ENCODE measurements at places on chromosomes 11 and 22. TPM values are rescaled to one million over a fixed set of nuclear protein-coding genes. Genes with fewer than 3 reads are reported as not detected.

Gene P2RY6
- 3.2 TPM for total RNA-seq

Gene NLRP14
- total RNA-seq, result not detected

GRCh38 chr22:23705358-23705757 is 14.5 kb downstream of the RGL4 start:
- H3K27ac ChIP-seq, result no peak overlapping the region
- no peak overlapping the region for H3K4me3 ChIP-seq
- no peaks in the 10 kb centered on the region for H3K27me3 ChIP-seq
- no peak for DNase-seq

Gene CCDC116
- total RNA-seq, result 0.69 TPM

Gene ZNF215
- total RNA-seq, result 2.4 TPM

- no peaks in the 10 kb centered on the region for H3K27me3 ChIP-seq
- H3K27ac ChIP-seq, result no peak overlapping the region
- H3K4me1 ChIP-seq, result no peaks in the 10 kb centered on the region
Measured at GRCh38 chr11:93498161-93498560, 45.0 kb downstream of the SMCO4 start.

Gene MPZL3
- total RNA-seq, result 11.8 TPM

GRCh38 chr22:38981992-38982927 is at the start of gene APOBEC3B:
APOBEC3B (plus strand) TSS chr22:38982347; CDS start chr22:38982454, 107 bp downstream.
- H3K4me3 ChIP-seq, result peak within 1 kb of the TSS; percentile 40
- DNase-seq, result peak; percentile 79
- H3K27ac ChIP-seq, result no peak within 1 kb of the TSS

Data from upper lobe of right lung (tissue), 1 donor.